ENCODE measurements at places on chromosomes 6 and 20. TPM values are rescaled to one million over a fixed set of nuclear protein-coding genes. Genes with fewer than 3 reads are reported as not detected.

CLPSL2 gene
- polyA plus RNA-seq, result not detected

GCNT2 gene
- 6.5 TPM for polyA plus RNA-seq

CDH22 gene
- polyA plus RNA-seq, result not detected

ASIP gene
- polyA plus RNA-seq, result not detected

ECT2L gene
- 0.16 TPM for polyA plus RNA-seq

- no peak overlapping the region for H3K27ac ChIP-seq
- peak; percentile 33 for DNase-seq
- no peaks in the 10 kb centered on the region for H3K36me3 ChIP-seq
- H3K4me1 ChIP-seq, result peaks cover 17% of the 10 kb centered on the region
These were observed 19.3 kb upstream of the SEC63 start for GRCh38 chr6:107977283-107977682.

DNA sequence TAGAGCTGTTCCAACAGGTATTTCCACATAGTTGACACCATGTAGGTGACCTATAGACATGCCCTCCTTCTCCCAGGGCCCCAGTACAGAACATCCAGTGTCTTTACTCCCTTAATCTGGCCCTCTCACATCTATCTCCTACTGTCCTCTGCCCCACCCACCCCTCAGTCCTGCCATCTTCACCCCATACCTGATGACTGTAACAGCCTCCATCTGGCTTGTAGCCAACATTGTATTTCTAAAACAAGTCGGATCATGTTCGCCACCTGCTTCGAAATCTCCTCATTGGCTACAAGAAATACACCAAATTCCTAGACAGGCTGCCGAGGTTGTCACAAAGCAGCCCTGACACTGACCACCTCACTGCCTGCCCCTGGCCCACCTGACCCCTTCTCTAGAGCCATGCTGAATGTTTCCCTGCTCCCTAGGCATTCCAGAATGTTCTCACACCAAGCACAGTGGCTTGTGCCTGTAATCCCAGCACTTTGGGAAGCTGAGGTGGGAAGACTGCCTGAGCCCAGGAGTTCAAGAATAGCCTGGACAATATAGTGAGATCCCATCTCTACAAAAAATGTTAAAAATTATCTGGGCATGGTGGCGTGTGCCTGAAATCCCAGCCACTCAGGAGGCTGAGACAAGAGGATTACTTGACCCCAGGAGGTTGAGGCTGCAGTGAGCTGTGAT lies 6.0 kb downstream of the ZC3H12D start:
- H3K4me1 ChIP-seq, result peaks cover 20% of the 10 kb centered on the region
- no peak overlapping the region for H3K27ac ChIP-seq
- no peaks in the 10 kb centered on the region for H3K27me3 ChIP-seq

EPB41L1 gene
- polyA plus RNA-seq, result 10.5 TPM

Measured in small intestine (tissue), 16 donors.